Activated naive CD4-positive, alpha-beta T cell treated with anti-CD3 and anti-CD28 coated beads for 36 hours (primary cell): ENCODE measurements at places on chromosomes 13 and 19. TPM values are rescaled to one million over a fixed set of nuclear protein-coding genes. Genes with fewer than 3 reads are reported as not detected.

Gene F2RL3
- not detected for total RNA-seq

Gene SCAMP4
- 14.5 TPM for total RNA-seq

- DNase-seq: no peak
- H3K27me3 ChIP-seq: peaks cover 15% of the 10 kb centered on the region
- H3K4me3 ChIP-seq: no peak overlapping the region
Measured at GRCh38 chr13:112464720-112465119, 88.6 kb downstream of the SPACA7 start.

DNA sequence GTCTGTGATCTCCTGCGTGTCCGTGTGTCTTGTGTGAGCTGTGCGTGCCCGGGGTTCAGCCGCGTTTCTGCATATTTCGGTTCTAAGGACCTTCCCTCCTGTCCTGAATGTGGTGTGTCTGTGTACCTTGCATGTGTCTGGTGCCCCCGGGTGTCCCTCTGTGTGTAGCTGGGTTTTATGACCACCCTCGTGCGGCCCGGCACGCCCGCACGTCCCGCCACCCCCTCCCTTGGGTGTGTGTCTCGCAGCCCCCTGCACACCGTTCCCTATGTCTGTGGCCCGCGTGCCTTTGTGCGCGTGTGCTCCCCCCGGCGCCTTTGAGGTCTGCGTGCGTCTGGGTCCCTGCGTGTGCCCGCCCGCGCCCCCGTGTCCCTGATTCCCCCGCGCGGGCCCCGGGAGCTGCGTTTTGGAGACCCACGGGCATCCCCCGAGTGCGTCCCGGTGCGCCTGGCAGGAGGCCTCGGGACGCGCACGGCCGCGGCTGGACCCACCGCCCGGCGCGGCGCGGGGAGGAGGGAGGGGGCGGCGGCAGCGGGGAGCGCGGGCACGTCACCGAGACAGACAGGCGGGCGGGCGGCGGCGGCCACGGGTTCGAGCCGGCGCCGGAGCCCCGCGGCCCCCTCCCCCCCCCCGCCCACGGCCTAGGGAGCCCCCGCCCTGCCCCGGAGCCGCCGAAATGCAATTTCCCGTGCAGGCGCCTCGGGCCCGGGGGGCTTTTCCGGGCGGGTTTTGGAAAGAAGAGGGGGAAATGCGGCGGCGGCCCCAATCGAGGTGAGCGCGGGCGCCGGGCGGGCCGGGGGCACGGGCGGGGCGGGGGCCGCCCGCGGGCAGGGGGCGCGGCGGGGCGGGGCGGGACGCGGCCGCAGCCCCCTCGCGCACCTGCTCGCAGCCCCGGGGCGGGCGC lies 12.0 kb upstream of the NANOS3 start:
- H3K36me3 ChIP-seq: no peaks in the 10 kb centered on the region
- peak overlapping the region; percentile 55 for H3K4me3 ChIP-seq
- no peak overlapping the region for H3K27ac ChIP-seq
- H3K4me1 ChIP-seq: peaks cover 25% of the 10 kb centered on the region
- peaks cover 33% of the 10 kb centered on the region for H3K27me3 ChIP-seq

Gene FGF21
- not detected for total RNA-seq

- H3K4me1 ChIP-seq: no peaks in the 10 kb centered on the region
- H3K27ac ChIP-seq: no peak overlapping the region
- DNase-seq: no peak
- H3K36me3 ChIP-seq: no peaks in the 10 kb centered on the region
- peaks cover 8% of the 10 kb centered on the region for H3K27me3 ChIP-seq
Measured at GRCh38 chr13:108120856-108121255, 94.5 kb downstream of the LIG4 start.

- DNase-seq: no peak
- H3K36me3 ChIP-seq: no peaks in the 10 kb centered on the region
- no peaks in the 10 kb centered on the region for H3K4me1 ChIP-seq
- H3K27me3 ChIP-seq: peaks cover 6% of the 10 kb centered on the region
- no peak overlapping the region for H3K27ac ChIP-seq
Measured at GRCh38 chr13:29713839-29714238, 118.4 kb upstream of the SLC7A1 start.

DNA sequence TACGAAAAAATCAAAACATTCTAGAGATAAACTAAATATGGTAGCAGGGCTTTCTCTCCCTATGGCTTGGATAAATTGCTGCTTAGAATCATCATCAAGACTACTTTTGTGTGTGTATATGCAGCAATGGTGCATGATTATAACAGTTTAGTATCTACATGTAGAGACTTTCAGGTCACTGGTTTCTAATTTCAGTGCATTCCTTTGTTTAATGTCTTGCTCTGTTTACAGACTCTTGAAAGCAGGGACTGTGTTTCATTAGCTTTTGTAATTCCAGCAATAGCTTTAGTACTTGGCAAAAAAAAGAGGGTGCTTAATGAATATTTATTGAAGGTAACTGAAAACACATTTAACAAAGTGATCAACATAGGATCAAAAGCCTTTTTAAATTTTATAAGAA lies 420.7 kb downstream of the PCDH9 start:
- DNase-seq: no peak
- H3K27ac ChIP-seq: no peak overlapping the region
- H3K27me3 ChIP-seq: no peaks in the 10 kb centered on the region
- H3K4me1 ChIP-seq: no peaks in the 10 kb centered on the region
- H3K36me3 ChIP-seq: no peaks in the 10 kb centered on the region

- peaks cover 5% of the 10 kb centered on the region for H3K4me1 ChIP-seq
- no peak for DNase-seq
- peaks cover 2% of the 10 kb centered on the region for H3K27me3 ChIP-seq
- no peaks in the 10 kb centered on the region for H3K36me3 ChIP-seq
- no peak overlapping the region for H3K27ac ChIP-seq
- no peak overlapping the region for H3K4me3 ChIP-seq
Measured at GRCh38 chr13:31088826-31089420, 72.8 kb downstream of the HSPH1 start.

GRCh38 chr13:111203736-111204389 lies 88.8 kb downstream of the ARHGEF7 start:
- DNase-seq: no peak
- H3K36me3 ChIP-seq: peaks cover 9% of the 10 kb centered on the region
- no peak overlapping the region for H3K4me3 ChIP-seq
- H3K4me1 ChIP-seq: peaks cover 56% of the 10 kb centered on the region
- no peak overlapping the region for H3K27ac ChIP-seq
- H3K27me3 ChIP-seq: no peaks in the 10 kb centered on the region

Gene CGB3
- not detected for total RNA-seq

Gene CDX2
- not detected for total RNA-seq

GRCh38 chr13:113542751-113543424 lies 41.7 kb upstream of the TFDP1 start:
- H3K4me3 ChIP-seq: no peak overlapping the region
- H3K36me3 ChIP-seq: peaks cover 21% of the 10 kb centered on the region
- DNase-seq: no peak
- no peaks in the 10 kb centered on the region for H3K27me3 ChIP-seq

DNA sequence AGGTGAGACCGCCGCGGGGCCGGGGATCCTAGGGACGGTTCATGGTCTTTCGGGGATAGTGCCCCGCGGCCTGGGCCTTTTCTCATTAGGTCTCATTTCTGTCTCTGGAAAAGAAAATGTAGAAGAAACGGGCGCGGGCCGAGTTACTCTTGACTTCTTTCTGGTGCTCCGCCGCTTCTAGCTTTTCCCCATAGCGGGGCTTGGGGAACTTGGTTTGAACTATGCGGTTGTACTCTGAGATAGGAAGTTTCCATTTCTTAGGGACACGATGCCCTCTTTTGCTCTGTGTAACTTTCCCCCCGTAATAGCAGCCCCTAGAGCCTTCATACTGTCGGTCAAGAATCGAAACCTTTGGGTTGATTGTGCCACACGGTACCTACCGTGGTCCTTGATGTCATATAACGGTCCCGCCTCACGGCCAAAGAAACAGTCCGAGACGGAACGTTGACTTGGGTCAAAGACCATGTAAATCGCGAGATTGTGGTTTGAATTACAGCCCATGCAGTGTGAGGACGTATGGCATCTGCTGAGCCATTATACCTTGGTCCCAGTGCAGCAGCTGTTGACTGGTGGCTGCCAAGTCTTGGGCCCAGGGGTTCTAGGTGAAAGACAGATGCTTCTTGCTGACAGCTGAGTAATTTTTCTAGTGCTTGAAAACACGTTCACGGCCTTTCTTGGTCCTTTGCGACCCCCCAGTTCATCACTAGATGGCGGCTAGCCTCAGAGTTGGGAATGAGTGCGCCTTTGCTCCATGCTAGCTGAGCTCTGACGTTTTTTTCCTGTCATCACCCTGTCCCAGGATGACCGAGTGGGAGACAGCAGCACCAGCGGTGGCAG lies 487 bp downstream of the RPS5 start:
- H3K4me1 ChIP-seq: peaks cover 32% of the 10 kb centered on the region
- peaks cover 43% of the 10 kb centered on the region for H3K36me3 ChIP-seq
- DNase-seq: no peak
- H3K4me3 ChIP-seq: peak overlapping the region; percentile 91
- H3K27ac ChIP-seq: peak overlapping the region; percentile 96

DNA sequence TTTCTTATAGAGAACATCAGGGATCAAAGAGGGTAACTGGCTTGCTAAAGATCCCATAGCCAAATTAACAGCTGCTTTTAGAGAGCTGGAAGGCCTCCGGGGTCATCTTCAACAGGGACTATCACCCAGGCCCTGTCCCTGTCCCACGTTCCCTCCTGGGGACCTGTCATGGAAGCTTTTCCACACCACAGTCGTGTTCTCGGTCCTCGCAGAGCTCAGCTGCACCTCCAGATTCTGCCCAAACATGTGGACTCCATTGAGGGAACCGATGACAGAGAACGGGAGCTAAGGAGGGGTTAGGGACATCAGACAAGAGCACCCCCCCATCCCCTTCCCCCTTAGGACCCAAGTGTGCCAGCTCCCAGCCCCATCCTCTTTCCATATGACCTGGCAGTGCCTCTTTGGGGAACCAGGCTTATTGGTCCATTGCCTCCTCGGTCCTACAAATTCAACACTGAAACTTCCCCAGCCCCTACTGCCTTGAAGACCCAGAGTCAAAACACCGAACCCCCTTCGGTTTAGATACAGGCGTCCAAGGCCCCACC lies 568 bp downstream of the FUZ start:
- H3K27ac ChIP-seq: peak overlapping the region; percentile 94
- H3K27me3 ChIP-seq: no peaks in the 10 kb centered on the region
- peaks cover 36% of the 10 kb centered on the region for H3K4me1 ChIP-seq
- peak overlapping the region; percentile 85 for H3K4me3 ChIP-seq
- H3K36me3 ChIP-seq: no peaks in the 10 kb centered on the region
- DNase-seq: no peak

- H3K27ac ChIP-seq: no peak overlapping the region
- H3K4me3 ChIP-seq: no peak overlapping the region
Measured at GRCh38 chr19:5078182-5078581, 109.3 kb downstream of the KDM4B start.
